ENCODE measurements at places on chromosomes 12 and 14.

- DNase-seq: no peak
Measured at GRCh38 chr14:89067293-89067972, 243.0 kb downstream of the TTC8 start.

GRCh38 chr12:131830335-131830913, 2.2 kb downstream of the MMP17 start:
- no peak for DNase-seq

- DNase-seq: no peak
Measured at GRCh38 chr14:89805501-89805900, 149.0 kb downstream of the EFCAB11 start.

DNA sequence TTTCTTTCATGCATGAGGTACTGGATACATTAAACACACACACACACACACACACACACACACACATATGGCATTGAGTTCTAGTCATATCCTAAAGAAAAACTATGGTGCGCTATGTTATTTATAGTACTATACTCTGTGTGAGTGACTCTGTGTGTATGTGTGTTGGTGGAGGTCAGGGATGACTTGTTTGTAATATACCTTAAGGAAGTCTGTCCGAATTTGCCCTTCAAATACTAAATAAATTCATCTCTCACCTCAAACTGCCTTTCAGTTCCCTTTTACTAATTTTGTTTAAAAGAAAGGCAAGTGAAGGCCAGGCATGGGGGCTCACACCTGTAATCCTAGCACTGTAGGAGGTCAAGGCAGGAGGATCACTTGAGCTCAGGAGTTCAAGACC, 2.1 kb upstream of the AKAP5 start:
- DNase-seq: no peak

DNA sequence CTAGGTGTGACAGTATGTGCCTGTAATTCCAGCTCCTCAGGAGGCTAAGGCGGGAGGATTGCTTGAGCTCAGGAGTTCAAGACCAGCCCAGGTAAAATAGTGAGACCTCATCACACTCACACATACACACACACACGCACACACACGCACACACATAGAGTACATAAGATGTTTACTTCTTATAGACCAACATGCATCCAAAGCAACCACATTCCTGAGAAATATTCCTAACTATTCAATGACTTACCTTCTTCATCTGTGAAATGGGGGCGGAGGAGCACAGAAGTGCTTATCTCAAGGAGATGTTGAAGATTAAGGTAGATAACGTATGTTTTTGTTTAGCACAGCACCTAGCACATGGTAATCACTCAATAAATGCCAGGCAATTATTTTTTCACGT, 6.4 kb downstream of the NDUFA12 start:
- no peak for DNase-seq

GRCh38 chr12:131782061-131782460, 46.1 kb upstream of the MMP17 start:
- DNase-seq: no peak

DNA sequence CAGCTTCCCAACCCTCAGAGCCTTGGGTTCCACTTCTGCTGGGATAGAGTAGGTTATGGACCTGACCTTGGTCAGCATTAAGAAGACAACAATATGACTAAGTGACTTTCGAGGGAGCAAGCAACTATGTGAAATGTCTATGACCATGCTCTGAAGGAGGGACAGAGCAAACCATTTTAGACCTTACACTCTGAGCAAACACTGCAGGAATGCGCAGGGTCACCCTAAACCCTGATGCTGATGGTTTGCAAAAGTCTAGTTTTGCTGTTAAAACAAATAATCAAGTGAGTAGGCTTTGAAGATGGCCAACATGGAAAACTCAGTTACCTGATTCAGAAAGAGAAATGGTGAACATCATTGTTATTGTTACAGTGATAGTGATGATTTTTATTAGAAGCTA, 8.7 kb downstream of the ZCCHC8 start:
- DNase-seq: no peak

GRCh38 chr12:121166356-121166755, 33.7 kb downstream of the P2RX7 start:
- DNase-seq: no peak

GRCh38 chr12:59583003-59583712, 12.7 kb upstream of the SLC16A7 start:
- no peak for DNase-seq

GRCh38 chr12:100851637-100852036, 57.1 kb downstream of the ANO4 start:
- no peak for DNase-seq

DNA sequence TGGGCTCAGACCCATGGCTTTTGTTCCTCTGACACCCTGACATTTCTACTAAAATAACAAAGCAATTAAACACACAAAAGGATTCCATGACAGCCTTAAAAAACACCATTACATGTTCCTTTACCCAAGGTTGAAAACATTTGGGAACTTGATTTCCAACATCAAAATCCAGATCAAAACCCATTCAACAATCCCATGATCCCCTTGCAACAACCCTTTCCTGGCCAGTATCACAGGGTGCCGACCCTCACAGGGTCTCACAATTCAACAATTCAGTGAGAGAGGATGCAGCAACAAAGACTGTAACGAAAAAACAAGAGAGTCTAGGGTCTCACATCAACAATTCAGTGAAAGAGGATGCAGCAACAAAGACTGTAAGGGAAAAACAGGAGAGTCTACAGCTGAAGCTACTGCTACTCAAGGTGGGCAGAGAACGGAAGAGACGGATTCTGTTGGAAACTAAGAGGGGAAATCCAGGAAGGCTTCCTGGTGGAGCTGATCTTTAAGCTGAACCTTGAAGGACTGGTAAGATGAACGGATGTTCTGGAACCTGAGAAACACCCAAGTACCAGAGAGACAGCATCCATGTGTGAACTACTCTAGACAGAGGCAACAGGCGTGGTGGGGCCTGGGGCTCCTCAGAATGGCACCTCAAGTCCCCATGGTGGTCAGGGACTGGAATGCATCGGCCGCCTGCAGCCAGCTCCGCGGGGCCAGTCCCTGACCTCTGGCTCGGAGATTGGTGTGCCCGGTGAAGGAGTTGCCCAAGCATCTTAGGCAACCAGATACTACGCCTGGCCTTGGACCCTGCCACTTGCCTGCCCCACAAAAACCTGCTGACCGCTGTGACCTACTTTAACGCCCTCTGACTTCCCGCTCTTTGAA, 22.7 kb upstream of the ZFP36L1 start:
- DNase-seq: no peak

DNA sequence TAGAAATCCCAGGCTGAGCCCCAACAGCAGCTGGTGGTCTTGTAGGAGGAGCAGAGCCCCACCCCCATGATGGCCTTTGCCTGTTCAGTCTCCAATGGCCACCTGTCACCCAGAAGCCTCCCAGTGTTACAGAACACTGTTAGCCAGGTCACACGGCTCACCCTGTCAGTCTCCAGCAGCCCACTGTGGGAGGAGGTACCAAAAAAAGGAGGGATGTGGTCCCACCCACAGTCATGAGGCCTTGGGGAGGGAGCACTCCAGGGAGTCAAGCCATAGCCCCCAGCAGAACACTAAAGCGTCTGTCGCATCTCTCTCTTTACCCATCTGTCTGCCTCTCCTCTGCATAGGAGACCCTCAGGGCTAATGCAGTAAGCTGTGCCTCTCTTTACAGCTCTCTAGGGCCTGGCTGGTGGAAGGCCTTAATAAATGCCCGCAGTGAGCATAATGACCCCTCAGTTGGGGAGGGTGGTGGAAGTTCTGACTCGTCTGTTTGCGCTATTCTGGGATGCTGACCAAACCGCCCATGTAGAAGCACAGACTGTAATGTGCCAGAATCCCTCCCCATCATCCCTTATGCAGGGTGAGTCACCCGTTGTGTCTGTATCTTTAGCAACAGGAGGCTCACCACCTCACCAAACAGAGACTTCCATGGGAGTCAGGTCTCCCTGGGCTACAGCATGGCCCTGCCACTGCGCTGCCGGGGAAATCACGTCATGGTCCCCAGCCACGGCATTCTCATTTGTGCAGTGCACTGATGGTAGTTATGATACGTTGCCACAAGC, 14.6 kb downstream of the C14orf132 start:
- DNase-seq: no peak

- DNase-seq: no peak
Measured at GRCh38 chr14:37596790-37597472, 1.5 kb downstream of the TTC6 start.

DNA sequence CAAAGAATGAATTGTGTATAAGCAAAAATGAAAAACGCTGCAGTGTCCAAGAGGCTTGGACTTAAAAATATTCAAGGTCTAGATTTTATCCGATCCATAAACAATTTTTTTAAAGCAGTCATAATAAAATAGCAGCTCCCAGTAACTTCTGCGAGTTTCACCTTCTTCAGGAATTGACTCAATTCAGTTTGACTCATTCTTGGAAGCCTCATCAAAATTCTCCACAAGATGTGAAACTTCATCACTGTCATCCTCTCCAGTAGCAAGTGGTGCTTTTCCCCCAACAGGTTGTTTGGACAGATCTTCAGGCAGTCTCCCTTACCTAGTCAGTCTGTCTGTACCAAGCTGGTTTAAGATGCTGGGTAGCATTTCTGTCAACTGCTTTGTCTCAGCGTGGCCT, 93.5 kb upstream of the FOXG1 start:
- DNase-seq: no peak

- DNase-seq: no peak
Measured at GRCh38 chr14:105330491-105330895, 15.9 kb downstream of the PACS2 start.

- DNase-seq: peak; percentile 49
Measured at GRCh38 chr12:57744194-57744776, 554 bp upstream of the TSPAN31 start.

DNA sequence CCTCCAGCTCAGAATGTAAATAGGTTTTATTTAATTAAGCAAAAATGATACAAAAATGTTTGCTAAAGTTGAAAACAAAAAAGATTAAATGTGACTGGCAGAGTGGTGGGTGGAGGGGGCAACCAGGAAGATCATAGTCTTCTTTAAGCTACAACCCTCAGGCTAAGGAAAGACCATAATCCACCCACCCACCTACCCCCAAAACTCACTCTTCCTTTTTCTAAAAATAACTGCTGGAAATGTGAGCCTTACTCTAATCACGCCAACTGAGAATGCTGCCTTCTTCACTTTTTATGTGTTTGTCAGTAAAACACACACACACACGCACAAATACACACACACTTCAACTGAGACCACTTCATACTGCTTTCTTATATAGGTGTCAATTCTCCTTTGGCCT, 230.0 kb upstream of the EGLN3 start:
- DNase-seq: no peak

GRCh38 chr14:61609191-61609843, 86.0 kb upstream of the HIF1A start:
- no peak for DNase-seq

- no peak for DNase-seq
Measured at GRCh38 chr12:117567644-117568216, 206.3 kb upstream of the NOS1 start.

DNA sequence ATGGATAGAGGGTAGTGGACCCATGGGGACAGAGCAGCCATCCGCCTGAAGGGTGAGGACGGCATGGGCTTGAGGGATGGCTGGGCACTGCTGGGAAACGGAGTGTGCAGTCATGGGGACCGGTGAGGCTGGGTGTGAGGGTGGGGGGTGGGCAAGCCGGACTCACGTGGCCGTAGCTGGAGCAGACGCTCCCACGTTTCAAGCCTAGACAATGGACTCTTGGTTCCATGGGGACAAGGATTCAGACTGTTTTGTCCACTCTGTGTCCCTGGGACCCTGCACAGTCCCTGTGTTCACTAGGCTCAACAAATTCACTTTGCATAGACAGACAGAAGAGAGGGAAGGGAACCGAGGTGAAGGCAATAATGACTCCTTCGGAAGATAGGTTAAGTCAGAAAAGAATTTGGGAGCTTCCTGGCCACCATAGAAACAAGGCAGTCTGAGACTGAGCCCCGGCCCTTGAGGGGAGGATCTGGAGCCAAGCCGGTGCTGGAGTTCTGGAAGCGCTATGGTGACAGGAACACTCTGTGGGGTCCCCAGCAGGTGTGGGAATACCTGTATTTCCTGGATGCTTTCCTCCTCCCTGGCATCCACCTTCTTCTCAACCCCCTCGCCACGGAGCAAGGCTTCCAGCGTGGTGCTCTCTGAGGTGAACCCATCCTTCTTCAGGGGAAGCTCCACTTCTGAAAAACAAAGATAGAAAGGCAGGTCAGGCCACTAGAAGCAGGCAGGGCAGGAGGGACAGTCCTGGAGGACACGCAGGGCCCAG, 162.5 kb downstream of the DPF3 start:
- DNase-seq: no peak

- DNase-seq: no peak
Measured at GRCh38 chr12:71509705-71510104, 70.1 kb downstream of the LGR5 start.

DNA sequence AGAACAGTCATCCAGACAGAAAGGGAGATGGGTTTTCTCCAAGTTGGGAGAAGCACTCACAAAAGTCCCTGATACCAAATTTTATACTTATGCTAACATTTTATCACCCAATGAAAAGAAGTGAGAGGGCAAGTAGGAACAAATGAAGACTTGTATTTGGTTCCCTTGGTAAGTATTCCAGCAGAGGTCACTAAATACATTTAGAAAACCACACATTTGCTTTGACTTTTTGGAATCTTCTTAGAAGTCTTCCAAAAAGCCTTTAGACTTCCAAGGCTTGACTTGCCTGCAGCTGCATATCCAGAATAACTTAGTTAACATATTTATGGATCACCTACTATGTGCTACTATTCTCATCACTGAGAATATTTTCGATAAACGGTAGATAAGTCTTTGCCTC, 3.1 kb upstream of the GYS2 start:
- no peak for DNase-seq

- no peak for DNase-seq
Measured at GRCh38 chr12:79688376-79689060, 2.2 kb downstream of the PAWR start.

- DNase-seq: peak; percentile 41
Measured at GRCh38 chr12:76020731-76021672, 10.6 kb downstream of the PHLDA1 start.

- DNase-seq: no peak
Measured at GRCh38 chr14:89302396-89302950, 114.6 kb downstream of the FOXN3 start.

DNA sequence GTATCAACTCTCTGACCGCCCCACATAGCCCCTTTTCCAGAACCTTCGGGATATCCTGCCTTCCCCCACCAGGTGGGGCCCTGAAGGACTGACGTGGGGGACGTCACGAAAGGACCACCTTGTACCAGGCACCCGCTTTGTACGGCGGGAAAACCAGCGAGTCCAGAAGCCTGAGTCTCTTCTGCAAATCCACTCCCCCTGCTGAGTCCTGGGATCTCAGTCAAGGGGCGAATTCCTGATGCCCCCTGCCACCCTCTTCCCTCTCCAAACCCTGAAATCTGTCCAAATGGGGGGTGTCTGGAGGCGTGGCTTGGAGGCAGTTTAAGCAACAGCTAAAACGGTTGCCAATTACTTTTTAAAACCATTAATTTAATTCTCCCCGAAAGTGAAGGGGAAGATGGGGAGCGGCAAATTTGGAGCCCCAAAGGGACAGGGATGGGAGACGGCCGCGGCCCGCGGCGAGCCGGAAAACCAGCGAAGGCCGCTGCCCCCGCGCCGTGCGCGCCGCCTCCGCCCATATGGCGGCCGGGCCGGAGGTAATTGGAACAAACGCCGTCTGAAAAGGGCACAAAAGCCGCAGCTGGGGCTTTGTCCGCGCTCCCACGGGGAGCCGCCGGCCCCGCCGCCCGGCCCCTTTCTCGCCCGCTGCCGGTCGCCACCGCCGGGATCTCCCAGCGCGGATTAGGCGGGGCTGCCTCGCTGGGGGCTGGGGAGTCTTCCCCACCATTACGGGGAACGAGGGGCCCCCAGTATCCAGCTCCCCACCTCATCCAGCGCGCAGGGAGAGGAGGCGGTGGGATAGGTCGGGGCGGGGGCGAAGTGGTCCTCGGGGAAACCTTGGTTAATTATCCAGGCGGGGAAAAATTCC, 6.6 kb downstream of the LHX5 start:
- no peak for DNase-seq
